ENCODE measurements at places on chromosomes 7 and 10.

DNA sequence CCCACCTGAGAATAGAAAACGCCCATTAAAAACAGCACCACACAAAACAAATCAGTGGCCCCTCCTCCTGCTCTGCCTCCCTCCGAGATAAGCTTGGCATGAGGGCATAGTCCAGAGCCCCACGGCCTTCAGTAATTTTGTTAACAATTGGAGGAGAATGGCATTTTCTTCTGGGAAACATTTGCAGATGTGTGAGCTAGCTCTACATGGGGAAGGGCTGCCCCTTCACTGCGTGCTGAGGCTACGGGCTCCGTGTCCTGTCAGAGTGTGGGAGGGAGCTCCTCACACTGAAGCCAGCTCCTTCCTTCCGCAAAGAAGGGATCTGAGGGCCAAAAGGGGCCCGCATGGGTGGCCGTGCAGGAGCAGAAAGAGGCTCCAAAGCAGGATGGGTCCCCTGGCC lies 15.2 kb downstream of the GRK5 start:
- no peak for DNase-seq

DNA sequence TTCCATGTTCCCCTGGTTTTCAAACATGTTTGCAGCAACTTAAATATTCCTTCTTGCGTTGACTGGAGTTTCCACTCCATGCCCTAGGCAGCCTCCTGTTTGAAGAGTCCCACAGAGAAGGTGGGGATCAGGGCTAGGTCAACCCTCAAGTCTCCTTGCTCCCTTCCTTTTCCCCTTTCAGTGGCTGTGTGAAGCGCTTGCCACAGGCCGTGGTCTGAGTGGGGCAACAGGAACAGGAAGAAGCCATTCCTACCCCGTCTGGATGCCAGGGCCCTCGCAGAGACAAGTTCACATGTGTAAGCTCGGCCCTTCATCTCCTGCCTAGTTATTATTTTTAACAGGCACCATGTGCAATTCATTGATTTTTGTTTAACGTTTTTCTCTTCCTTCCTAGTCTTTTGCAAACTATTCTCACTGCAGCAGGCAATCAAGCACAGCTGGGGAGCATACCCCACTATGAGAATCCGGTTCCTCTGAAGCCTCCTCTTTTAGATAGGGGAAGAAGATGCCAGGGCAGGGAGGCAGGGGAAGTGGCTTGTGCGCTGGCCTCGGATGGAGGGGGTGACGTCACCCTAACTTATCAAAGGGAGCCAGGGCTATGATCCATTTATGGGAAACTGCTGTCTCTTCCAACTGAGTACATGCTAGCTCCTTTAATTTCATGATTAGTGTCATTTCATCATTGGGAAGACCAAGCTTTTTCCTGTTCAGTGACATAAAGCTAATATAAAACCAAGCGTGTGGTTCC lies 64.2 kb downstream of the PRLHR start:
- no peak for DNase-seq

- DNase-seq = no peak
Measured at GRCh38 chr7:27122077-27122910, 8.3 kb downstream of the HOXA4 start.

- no peak for DNase-seq
Measured at GRCh38 chr7:54796150-54796549, 37.1 kb upstream of the SEC61G start.

- no peak for DNase-seq
Measured at GRCh38 chr10:46220872-46221538, 65.8 kb upstream of the ANTXRL start.

DNA sequence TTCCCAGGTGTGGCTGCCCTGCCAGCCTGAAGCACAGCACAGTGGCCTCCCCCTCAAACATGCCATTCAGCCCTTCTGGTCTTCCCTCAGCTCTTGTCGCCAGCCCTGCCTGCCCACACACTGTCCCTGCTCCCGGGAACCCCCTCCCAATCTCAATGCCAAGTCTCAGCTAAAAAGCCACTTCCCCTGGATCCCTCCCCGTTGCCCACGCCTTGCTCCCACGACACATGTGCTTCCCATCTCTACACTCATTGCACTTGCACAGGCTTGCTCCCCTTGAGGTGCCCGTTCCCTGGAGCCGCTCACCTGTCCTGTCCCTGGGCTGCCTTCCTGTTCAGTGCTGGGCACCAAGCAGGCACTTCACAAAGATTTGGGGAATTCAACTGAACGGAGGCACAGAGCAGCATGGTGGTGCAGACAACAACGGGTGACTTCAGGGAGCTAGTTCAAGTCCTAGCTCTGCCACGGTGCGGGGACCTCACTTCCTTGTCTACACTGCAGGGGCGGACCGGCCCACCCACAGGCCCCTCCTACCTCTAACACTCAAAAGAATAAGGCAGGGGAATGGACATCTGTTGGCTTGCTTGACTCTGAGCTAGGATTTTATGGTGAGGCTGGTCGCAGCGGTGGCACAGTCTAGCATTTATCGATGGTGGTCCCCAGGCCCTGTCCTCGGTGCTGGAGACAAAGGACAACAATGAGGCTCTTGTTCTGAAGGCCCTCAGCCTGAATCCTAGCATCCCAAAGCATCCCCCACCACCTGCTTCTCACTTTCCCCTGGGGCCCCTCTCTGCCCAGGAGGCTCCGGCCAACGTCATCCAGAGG lies 18.4 kb downstream of the RGS10 start:
- DNase-seq = no peak

- DNase-seq = no peak
Measured at GRCh38 chr7:66443946-66444345, 184.7 kb upstream of the KCTD7 start.

DNA sequence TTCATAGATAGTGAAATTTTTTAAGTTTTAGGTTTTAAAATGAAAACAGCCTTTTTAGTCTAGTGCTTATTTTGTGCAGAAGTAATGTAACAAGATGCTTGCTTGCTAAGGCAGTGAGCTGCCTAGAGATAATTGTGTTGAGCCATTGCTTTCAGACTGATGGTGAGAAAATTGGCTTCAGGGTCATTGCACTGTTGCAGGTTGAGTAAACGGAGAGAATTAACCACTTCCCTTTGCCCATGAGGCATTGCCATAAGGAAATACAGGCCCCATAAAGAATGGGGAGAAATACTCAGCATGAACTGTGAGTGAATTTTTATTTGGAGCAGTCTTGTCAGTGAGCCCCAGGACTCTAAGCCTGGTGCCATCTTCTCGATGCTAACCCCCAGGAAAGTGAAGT lies 140.5 kb downstream of the LRRC4 start:
- DNase-seq = no peak

DNA sequence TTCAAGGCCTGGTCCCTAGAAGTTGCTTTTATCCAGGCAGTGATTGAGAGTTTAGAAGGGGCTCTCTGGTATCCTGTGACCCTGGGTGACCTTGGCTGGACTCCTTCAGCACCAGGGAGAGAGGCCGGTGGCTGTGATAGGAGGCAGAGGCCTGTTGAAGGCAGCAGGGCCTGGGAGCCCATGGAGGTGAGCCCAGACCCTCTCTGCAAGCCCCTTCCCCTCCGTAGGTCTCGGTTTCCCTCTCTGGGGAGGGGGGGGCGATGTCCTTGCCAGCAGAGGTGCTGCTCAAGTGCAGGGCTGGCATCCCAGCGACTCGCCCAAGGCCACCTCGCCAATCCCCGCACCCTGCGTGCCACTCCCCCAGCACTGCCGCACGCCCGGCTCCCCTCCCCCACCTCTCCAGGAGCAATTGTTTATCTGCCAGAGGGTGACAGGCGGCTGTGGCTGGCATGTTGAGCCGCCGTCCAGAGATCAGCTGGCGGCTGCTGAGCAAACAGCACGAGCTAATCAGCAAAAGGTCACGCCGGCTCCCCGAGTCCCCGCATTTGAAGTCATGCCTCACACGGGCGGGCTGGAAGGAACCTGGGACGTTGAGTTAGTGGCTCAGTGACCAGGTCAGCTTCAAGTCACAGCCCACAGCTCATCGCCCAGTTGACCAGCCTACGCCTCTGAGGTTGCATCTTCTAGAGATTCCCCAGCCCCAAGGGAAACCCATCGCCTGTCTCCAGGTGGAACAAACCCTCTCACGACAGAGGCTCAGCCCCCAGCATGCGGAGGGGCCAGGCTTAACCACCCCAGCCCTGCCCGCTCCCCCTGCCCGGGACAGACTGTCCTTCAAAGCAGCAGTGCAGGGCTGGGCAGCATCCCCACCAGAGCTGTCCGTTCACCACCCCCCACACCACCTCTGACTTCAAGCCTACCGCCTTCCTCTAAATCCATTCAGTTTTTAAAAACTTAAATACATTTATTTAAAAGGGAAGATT lies 43.7 kb downstream of the ELFN1 start:
- DNase-seq = peak; percentile 40

- no peak for DNase-seq
Measured at GRCh38 chr7:39985398-39985918, 35.4 kb downstream of the CDK13 start.

All from iPS DF 19.7 (cell line).